GM12864 (cell line): ENCODE measurements at places on chromosomes 3 and 15.

DNA sequence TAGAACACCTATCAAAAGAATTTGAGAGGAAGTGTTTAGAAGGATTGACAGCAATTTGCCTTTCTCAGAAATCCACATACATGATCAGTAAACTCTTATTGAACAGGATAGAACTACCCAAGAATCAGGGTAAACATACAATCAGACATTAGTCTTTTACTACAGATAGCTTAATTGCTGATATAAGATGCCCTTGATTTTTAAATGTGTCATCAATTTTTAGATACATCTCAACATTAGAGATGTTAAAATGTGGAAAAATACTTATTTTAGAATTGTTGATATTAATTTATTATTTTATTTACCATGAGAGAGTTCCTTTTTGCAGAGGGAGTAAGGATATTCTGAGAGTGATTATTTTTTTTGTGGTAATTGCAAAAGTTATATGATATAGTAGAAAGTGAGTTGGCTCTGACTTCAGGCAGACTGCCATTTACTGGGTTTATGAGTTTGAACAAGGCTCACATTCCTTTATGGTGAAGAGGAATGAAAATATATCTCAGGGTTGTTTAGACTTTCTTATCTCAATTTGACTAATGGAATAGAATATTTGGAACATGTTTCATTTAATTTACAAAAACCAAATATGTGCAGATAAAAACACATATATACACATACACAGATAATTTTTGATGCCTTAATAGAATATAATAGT, 302.8 kb upstream of the GOLIM4 start:
- no peak for DNase-seq

DNA sequence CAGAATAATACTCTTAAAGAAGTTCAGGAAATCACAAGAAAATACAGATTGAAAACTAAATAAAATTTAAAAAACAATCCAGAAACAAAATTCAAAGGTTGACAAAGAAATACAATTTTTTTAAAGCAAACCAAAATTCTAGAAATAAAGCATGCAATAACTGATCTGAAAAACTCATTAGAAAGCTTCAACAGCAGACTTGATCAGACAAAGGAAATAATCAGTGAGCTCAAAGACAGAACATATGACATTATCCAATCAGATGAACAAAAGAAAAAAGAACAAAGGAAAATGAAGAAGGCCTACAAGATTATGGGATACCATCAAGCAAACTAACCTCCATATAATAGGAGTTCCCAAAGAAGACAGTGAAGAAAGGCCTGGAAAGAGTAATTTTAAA, 336.8 kb downstream of the RSL24D1 start:
- no peak for DNase-seq

- no peak for DNase-seq
Measured at GRCh38 chr15:92611150-92611549, 44.4 kb downstream of the FAM174B start.

- DNase-seq = no peak
Measured at GRCh38 chr15:50463423-50464358, 39.5 kb downstream of the USP8 start.

GRCh38 chr3:25151903-25152295, 276.2 kb upstream of the RARB start:
- no peak for DNase-seq

GRCh38 chr3:58588030-58588614, 10.9 kb upstream of the FAM107A start:
- no peak for DNase-seq

GRCh38 chr3:99777708-99778107, 40.0 kb upstream of the CMSS1 start:
- no peak for DNase-seq

- no peak for DNase-seq
Measured at GRCh38 chr3:10213156-10213792, 35.0 kb upstream of the TATDN2 start.
